ENCODE measurements at places on chromosomes 7 and 10.

DNA sequence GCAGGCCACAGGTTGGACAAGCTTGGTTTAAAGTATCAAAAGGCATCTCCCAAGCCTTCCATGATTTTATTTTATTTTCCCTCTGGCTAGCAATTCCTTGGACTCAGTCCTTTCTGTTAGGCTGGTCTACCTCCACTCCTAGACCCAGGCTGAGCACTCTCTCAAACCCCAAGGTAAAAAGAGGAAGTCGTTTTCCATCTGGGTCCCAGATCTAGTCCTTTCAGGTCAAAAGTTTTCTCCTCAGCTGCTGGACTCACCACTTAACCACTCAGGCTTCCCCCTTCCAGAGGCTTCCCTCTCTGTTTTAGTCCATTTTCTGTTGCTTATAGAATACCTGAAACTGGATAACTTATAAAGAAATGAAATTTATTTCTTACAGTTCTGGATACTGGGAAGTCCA is 252.3 kb upstream of the MKLN1 start:
- no peak for DNase-seq

DNA sequence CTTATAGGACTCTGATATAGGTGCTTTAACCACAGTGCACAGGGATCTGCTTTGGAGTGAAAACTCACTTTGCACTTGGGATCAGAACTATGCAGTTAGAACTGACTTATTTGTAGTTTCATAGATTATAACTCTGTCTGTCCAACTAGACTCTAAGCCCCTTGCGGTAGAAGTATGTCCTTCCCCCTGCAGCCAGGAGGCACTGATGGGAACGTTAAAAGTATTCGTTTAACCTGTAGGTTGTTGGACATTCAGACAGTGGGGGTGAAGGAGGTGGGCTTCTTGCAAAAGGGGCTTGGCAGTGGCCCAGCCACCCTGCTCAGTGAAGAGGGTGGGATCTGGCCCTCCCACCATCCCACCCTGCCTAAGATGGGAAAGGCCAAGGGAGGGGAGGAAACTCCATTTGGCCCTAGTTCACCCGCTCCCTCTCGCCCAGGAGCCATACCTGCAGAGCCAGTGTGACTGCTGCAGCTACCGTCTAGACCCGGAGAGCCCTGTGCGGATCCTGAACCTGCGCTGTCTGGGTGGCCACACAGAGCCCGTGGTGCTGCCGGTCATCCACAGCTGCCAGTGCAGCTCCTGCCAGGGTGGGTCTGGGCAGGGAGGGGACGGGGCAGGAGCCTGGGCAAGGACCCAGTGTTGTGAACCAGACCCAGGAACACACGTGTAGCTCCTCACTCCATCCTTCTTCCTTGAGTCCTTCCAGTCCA is 5.7 kb upstream of the ZNF862 start:
- DNase-seq, result no peak

DNA sequence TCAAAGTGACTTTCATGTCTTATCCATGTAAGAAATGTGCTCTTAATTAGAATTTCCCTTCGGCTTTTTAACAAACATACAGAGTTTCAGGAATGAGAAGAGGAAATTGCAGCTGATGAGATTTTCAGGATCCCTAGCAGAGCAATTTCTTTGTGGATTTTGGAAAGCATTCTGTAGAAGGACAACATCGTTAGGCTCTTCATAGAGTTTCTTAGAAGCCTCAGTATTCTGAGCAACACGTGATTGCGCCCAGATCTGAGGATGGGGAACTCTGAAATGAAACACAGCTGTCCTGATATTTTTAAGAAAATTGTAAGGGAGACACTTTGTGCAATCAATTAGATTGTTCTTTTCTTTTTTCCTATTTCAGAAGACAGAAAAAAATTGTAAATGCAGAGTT is 85.8 kb downstream of the LHFPL3 start:
- no peak for DNase-seq

DNA sequence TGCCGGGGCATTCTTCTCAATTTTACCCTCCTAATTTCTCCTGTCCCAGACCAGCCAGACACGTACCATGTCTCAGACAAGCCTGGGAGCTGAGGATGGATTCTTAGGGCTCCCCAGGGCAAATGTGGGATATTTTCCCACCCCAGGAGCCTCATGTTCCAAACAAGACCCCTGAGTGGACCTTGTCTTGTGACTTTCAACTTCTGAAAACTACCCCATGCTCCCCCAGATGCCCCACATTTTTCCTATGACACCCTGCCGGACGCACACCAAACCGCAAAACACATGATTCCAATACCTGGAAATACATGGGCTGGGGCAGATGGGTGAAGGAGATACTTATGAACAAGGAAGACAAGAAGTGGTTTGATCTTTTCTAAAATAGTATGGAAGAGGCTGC is 874 bp downstream of the GIMAP5 start:
- DNase-seq, result no peak

DNA sequence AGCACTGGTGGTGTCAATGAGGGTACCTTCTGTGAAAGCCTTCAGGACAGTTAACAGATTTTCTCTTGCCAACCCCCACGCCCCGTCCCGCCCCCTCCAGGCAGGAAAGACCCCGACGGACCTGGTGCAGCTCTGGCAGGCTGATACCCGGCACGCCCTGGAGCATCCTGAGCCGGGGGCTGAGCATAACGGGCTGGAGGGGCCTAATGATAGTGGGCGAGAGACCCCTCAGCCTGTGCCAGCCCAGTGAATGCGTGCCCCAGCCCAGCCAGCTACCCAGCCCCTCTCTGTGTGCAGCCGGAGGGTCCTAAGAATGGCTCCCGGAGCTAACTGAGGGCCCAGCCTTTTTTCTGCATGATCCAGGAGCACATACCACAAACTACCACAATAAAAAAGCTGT is 713 bp upstream of the HOGA1 start:
- no peak for DNase-seq

DNA sequence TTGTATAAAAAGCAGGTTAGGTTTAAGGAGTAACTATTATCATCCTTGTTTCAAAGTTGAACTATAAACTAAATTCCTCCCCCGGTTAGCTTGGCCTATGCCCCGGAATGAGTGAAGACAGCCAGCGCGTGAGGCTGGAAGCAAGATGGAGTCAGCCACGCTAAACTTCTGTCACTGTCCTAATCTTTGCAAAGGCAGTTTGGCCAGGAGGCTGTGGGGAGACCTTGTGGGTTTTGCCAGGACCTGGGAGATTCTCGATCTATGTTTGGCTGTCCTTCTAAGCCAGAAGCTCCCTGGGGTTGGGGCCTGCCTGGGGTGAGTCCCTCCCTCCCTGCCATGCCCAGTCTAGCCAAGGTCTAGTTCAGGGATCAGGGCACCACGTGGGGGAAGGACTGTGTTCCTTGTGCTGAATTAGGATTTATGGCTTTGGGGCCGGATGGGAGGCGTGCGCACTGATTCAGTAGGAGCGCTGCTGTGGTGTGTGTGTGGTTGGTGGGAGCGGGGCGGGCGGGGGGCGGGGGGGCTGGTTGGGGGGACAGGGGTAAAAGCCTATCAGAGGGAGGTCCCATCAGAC is 871 bp upstream of the GTF2IRD1 start:
- no peak for DNase-seq

DNA sequence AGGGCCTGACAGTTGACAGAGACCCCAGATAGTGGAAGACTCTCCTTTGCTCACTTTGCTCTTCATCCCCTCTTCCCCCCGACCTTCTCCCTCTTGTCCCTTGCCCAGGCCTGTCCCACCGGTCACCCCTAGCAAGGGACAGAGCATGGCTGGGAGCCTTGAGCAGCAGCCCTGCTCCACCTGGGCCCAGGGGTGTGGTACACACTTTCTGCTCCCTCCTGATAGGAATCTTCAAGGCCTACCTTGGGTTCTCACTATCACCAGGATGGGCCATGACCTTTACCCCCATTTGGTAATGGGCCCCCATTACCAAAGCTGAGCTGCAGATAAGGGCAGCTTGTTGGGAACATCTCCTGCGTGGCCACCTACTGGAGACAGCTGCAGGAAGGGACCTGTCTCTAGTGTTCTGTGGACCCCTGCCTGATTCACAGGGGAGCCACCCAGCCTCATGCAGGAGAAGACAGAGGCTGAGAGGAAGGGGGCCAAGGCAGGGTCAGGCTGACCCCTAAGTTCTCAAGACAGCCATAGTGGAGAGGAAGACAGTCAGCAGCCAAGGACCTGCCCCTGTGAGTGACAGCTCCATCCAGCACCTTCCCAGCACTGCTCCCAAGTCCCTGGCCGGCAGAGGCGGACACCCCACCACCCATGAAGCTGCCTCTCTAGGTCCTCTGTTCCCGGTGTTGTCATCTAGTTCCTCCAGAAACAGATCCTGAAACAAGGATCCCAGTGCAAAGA is 913 bp upstream of the NPC1L1 start:
- no peak for DNase-seq

DNA sequence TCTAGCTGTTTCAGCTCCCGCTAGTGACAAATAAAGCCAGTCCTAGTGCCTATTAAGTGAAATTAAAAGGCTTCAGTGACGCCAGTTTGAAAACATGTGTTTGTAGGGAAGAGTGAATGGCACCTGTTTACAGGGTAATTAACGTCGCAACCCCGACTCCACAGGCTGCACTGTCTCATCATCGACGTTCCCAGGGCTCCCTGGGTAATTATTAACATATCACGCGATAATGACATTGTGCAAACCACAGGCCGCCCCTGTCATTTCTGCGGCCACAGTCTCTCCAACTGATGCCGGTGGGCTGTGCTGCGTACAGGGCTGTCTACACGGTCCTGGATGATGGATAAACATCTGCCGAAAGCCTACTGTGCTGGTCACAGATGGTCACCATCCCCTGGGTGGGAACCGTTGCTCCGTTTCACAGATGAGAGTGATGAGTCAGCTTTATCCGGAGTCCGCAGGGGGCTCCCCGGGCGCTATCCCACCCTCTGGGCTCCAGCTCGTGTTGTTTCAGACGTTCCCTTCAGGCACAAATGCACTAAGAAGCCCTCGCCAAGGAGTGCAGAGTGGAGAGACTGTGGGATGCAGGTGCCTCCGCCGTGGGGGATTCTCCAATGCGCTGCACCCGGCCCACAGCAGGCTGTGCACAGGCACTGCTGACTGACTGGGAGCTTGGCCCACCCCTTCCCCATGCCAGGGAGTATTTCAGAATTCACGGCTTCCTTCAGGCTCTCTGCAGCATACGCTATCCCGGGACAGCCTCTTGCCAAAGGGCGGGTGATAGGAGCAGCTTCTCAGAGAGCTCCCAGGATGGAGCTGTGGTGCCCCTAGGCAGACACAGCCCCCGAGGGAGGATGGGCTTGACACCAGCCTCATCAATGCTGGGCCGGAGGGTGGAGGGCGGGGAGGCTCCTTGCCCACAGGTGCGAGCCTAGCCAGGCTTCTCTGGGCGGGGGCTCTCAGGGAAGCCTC is 491.8 kb upstream of the FOXK1 start:
- DNase-seq, result no peak

DNA sequence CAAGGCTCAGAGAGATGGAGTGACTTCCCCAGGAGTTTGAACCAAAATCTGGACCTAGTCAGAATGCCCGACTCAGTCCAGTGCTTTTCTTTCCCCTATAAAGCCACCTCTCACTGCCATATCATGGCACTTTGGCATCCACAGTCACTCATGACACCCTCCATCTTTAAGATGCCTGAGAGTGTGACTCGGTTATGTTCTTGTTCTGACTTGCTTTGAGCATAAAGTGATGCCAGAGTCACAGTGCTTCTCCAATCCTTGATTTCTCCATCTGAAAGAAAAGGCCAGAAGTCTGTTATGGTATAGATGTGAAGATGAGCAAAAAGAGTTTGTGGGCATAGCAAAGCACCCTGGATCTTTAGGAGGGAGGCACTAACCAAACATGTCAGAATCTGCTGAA is 538.1 kb downstream of the SORCS1 start:
- no peak for DNase-seq

DNA sequence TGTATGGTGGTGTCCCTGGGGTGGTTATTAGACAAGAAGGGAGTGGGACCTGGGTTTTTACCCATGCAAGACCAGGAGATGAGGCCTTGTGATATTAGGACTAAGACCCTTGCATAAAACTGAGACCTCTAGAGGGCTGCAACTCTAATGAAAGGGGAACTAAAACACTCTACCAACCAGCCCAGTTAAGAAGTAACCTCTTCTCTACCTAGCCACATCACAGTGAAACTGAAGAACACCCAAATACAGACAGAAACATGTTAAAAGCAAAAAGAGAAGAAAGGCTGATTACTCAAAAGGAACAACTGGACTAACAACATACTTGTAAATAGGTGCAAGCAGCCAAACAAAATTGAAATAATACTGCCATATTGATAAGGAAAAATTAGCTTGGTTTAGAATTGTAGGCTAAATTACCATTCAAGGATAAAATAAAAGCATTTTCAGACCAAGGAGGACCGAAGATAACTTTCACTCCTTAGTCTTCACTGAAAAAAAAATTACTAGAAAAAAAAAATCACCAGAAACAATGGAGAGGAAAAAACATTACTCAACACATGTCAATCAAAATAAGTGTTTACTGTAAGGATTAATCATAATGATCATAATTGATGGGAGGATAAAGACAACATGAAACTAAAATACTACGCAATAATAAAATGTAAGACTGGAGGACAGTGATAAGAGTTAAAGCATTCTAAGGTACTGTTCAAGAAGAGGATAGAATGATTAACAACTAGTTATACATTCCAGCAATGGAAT is 27.6 kb downstream of the ERLIN1 start:
- no peak for DNase-seq

DNA sequence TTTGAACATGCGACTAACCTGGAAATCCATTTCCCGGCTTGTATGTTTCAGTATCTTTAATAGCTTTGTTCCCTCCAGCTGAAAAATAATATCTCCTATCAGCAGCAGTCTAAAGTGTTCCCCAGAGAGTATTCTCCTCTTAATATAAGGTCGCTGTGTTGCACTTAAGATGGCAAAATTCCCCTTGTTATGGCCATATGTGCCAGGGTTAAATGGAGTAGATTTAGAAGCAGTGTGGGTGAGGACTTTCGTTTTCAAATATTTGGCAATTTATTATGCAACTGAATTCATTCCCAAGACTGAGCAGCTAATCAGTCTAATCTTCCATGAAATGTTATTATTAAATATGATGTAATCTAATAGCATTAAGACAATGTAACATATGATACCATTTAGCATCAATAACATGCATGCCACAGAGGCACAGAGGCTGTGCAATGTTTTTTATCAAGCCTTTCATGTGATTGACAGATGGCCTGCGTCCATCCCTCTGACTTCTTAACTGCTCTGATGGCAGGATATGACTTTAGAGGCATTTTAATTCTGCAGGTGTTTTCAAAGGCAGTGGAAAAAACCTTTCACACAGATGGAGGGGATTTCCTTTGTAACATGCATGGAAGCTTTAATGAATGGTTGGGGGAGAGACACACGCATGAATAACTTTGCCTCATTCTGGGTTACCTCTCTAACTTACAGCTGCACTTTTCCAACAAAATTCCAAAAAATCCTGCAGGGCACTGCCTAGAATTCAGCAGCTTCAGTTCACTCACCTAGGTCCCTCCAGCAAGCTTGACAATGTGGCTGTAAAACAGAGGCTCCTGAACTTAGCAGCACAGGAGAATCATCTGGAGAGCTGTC is 55.1 kb upstream of the ZPBP start:
- DNase-seq, result peak; percentile 33

DNA sequence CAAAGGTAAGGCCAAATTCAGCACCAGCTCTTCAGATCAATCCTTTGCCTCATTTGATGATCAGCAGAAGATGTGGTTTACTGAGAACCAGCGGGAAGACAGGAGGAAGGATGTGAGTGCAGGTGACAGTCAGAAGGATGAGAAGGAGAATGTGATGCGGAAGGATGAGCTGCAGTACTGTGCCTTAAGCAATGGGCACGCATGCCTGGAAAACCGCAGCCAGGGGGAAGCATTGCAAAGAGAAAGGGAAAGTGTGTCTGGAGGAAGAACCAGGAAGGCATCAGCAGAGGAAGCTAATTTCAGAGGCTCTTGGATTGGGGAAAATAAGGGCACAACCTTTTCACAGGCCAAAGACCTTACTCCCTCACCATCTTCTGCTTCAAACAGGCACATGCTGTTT is 25.7 kb downstream of the C10orf71 start:
- peak; percentile 29 for DNase-seq

All from inflammatory macrophage treated with lipopolysaccharide for 1 hour (primary cell).